Fibroblast of the aortic adventitia (primary cell): ENCODE measurements at places on chromosomes 7 and 10.

DNA sequence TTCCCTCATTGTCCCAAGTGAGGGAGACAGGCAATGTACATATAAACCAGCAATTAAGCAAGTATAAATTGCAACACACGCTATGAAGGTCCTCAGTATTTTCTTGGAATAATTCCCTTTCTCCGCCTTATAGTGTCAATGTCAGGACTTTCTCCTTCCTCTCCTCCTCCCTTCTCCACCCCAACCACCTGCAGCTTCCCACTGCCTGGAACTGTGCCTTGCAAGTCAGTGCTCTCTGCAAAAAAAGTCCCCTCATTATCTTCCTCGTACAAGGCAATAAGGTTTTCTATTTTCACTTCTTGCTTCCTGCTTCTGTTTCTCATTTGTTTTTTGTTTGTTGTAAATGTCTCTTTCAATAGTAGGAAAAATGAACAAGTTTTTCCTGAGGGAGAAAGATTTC is 111.7 kb downstream of the GPR26 start:
- DNase-seq = no peak

DNA sequence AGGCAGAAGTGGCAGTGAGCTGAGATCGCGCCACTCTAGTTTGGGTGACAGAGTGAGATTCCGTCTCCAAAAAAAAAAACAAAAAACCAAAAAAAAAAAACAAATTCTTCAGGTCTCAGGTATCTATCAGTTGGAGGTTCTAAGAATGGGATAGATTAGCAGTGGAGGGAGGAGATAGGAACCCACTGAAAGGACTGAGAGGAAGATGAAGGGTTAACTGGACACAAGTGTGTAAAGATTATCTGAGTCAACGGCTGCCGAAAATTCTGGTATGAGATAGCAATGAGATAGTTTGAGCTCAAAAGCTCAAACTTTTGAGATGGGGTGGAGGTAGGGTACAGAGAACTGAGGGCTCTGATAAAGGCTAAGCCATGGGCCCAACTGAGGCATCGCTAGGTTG is 12.8 kb downstream of the ZNF467 start:
- no peak for DNase-seq

DNA sequence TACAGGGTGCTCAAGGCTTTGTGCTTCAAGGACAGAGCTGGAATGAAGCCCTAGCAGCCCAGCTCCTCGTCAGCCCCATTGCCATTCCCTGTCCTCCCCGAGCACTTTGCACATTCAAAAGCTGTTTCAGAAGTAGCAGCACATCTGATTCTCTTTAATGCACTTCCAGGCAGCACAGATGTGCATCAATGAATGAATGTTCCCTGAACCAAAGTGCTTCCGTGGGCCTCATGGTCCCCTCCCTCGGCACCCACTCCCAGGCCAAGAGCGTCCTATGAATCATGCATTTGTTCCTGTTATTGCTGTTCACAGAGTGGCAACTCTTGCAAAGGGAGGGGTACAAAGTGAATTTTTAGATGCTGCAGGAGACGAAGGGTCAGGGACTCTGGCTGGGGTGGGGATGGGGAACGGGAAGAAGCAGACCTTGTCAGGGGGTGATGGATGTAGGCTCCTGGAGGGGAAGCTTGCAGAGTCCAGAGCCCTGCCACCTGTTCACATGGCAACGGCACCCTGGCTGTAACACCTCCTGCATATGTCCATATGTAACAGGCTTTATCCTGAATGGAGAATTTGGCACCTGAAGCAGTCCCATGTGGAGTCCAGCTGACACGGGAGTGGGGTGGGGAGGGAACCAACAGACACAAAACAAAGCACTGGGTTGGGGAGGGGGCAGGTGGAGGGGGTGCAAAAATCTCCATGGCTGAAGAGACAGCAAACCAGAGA is 62.2 kb upstream of the BAIAP2L1 start:
- DNase-seq = no peak

DNA sequence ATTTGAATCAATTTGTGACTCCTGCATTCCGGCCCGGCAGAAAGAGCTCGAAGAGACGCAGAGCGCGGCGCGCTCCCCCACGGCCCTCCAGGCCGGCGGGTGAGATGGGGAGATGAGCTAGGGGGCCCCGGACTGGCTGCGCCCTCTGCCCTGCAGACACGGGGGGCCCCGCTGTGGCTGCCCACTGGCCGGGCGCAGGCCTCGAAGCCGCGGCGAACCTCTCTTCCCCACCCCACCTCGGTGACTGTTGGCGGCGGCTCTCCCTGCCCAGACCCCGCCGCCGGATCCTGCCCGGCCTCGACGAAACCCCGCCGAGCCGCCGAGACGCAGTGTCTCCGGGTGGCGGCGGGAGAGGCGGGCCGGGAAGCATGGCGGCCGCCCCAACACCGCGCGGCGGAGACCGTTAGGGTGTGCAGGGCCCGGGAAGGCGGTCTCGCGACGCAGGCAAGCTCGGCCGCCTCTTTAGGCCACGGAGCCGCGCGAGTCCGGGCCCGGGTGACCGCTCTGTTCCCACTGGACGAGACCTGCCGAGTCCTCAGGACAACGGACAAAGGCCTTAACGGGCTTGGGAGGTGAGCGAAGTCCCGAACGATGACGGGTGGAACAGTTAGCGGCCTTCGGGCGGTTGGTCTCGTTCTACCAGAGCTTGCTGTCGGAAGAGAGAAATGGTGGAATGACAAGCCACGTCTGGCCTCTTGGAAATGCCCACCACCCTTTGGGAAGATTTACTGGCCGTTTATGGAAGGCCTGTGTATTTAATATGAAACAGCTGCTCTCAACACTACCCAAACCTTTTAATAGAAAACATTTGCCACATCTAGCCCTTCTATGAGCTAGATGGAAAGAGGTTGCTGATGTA is 24.3 kb downstream of the NUP42 start:
- no peak for DNase-seq

DNA sequence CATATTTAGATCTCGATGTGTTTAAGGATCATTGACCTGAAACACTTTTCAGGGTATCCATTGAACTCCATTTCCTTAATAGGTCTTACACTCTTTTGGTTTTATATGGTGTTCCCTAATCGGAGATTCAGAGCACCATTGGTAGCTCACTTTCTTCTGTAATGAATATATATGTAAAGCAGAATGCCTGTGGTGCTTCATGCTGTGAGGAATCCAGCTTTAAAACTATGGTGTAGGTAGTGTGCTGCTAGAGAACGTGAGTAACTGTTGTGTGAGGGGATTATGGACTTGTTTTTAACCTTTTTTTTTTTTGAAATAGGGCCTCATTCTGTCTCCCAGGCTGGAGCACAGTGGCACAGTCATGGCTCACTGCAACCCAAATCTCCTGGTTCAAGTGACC is 376.9 kb upstream of the LRGUK start:
- no peak for DNase-seq

- DNase-seq = no peak
Measured at GRCh38 chr10:129244757-129245156, 222.3 kb upstream of the MGMT start.

DNA sequence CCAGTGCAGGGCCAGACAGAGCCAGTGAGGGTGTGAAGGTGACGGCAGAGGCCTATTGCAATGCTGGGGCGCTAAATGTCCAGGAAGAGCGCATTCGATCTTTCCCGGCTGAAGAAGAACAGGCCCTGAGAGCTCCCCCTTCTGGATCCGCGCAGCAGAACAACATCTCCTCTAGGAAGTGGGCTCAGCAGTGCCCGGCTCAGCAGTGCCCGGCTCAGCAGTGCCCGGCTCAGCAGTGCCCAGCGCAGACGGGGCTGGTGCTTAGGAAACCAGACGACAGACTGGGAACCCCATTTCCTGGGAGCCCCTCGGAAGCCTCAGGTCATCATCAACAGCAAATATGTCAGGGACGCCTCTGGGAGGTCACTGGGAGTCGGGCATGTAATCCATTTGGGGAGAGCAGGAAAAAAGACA is 4.7 kb upstream of the NOS3 start:
- DNase-seq = peak; percentile 48
